Vagina (tissue), 2 donors: ENCODE measurements at places on chromosomes 7 and 10.
A peak's percentile ranks its signal among the peaks of the same experiment; 100 is the strongest.

DNA sequence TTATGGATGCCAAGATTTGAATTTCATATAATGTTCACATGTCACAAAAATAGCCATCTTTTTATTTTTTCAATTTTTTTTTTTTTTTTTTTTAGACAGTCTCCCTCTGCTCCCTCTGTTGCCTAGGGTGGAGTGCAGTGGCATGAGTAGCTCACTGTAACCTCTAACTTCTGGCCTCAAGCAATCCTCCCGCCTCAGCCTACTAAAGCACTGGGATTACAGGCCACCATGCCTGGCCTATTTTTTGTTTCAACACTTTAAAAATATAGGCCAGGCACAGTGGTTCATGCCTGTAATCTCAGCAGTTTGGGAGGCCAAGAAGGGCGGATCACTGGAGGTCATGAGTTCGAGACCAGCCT lies 246.3 kb downstream of the SKIDA1 start:
- no peaks in the 10 kb centered on the region for H3K36me3 ChIP-seq
- no peaks in the 10 kb centered on the region for H3K4me1 ChIP-seq
- H3K27me3 ChIP-seq = no peaks in the 10 kb centered on the region
- no peak overlapping the region for H3K4me3 ChIP-seq

GRCh38 chr7:101185258-101185839 lies 5.3 kb upstream of the NAT16 start:
- H3K4me1 ChIP-seq = no peaks in the 10 kb centered on the region
- no peaks in the 10 kb centered on the region for H3K36me3 ChIP-seq
- no peak overlapping the region for H3K27ac ChIP-seq
- no peak for DNase-seq
- H3K27me3 ChIP-seq = no peaks in the 10 kb centered on the region

GRCh38 chr10:106825576-106826364 lies 338.7 kb downstream of the SORCS1 start:
- no peak overlapping the region for H3K4me3 ChIP-seq
- H3K36me3 ChIP-seq = no peaks in the 10 kb centered on the region
- no peaks in the 10 kb centered on the region for H3K27me3 ChIP-seq
- no peaks in the 10 kb centered on the region for H3K4me1 ChIP-seq
- DNase-seq = no peak
- H3K27ac ChIP-seq = no peak overlapping the region

DNA sequence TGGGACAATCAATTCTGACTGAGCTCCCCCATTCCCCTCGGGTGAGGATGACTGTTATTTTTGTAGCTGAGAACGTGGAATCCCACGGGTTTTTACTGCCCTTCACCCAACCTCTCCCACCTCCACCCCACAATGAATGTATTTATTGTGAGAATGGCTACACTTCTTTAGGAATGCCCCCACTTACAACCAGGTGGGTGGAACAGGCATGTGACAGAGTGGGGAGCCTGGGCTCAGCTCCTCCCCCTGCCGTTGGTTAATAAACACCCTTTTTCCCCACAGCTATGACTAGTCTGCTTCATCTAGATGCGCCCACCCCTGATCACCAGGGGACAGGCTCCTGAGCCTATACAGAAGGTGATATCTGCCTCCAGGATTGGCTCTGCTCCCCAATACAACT lies 2.0 kb downstream of the MRPL43 start:
- no peak for DNase-seq
- peaks cover 22% of the 10 kb centered on the region for H3K36me3 ChIP-seq
- H3K27ac ChIP-seq = no peak overlapping the region
- H3K4me1 ChIP-seq = peaks cover 41% of the 10 kb centered on the region

DNA sequence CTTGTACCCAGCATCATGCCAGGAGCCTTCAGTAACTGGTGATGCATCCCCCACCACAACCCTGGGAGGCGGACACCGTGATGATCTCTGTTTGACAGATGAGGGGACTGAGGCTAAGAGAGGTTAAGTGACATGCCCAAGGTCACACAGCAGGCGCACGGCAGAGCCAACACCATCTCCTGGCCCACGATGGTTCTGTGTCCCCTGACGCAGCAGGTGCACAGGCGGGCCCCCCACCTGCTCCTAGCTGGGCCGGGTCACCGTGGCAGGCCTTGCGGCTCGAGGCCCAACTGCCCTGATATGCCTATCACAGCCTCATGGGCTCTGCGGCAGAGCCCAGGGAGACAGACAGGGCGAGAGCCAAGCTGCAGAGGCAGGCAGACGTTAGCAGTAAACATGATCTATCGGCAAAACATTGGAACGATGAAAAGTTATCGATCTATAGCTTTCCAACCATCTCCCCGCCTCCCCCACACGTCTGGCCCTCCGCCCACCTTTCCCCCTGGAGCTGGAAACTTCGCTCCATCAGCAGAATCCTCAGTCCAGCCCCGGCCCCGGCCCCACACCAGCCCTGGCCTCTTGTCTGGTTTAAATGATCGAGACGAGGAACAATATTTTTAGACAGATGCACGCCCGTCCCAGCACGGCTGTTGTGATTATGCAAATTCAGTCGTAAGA lies 65.9 kb downstream of the ELFN1 start:
- no peaks in the 10 kb centered on the region for H3K4me1 ChIP-seq
- no peak overlapping the region for H3K27ac ChIP-seq
- H3K36me3 ChIP-seq = no peaks in the 10 kb centered on the region
- no peak for DNase-seq

GRCh38 chr7:30688718-30689221 lies 6.5 kb upstream of the CRHR2 start:
- H3K36me3 ChIP-seq = no peaks in the 10 kb centered on the region
- H3K27ac ChIP-seq = no peak overlapping the region
- H3K27me3 ChIP-seq = no peaks in the 10 kb centered on the region
- no peak overlapping the region for H3K4me3 ChIP-seq

DNA sequence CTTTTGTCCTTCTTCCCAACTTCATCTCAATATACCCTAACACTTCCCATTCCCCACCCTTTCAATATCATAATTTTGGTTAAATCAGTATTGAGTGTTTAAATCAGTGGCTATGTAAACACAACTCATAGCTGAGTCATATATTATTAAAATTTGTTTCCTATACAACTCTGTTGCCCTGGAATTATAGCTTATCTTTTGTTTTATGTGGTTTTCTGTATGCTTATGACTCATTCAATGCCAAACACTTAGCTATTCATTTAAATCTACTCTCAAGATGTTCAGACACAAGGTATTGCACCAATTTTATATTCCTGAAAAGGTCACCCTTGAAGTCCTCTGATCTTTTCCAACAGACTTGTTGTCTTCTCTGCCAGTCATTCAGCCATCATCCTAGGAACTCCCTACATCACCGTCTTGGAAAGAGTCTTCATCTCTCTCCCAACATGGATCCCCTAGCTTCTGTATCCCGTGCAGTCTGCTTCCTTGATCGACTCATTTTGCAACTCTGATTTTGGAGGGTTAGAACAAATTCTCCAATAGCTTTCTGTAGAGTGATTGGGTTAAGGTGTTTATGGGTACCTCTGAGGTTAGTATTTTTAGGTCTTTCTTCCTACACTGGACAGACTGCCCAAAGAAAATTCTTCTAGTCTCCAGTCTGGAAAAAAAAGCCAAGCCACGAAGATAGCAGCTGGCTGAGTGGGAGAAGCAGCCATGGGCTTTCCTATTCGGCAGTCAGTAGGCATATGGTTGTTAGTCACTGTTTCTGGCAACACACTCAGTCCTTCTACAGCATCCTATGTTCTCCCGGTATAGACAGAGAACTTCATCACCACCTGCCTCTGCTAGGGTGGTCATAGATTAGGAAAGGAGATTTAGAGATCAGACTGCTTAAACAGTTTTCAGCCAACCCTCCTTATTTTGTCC lies 102.1 kb downstream of the CRPPA start:
- H3K36me3 ChIP-seq = no peaks in the 10 kb centered on the region
- H3K27ac ChIP-seq = no peak overlapping the region
- no peak for DNase-seq
- no peak overlapping the region for H3K4me3 ChIP-seq
- no peaks in the 10 kb centered on the region for H3K4me1 ChIP-seq
- no peaks in the 10 kb centered on the region for H3K27me3 ChIP-seq

DNA sequence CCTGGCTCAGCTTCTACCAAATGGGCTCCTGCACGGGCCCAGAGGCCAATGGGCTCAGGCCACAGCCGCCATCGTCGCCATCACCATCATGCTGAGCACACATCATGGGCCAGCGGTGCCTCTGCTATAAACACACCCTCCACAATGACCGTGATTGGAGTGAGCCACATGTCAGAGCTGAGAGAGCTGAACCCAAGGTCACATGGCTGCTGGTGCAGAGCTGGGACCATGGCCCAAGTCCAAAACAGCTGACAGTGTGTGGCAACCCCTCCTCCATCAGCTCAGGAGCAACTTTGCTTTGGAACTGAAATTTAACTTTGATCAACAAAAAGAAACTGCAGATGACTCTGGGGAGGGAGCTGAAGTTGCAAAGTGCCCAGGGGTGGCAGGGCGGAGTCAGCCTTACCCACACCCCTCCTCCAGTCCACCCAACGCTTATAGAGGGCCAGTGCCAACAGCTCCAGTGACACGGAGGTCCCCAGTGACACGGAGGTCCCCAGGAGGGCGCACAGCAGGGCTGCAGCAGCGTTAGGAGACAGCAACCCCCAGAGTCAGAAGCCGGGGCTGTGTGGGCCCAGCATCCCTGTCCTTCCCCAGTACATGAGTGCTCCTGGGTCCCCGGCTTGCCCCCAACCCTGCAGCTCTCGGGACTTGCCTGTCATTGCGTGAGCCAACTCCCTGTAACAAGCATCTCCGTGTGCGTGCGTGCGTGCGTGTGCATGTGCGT lies 249.6 kb downstream of the ELFN1 start:
- H3K27me3 ChIP-seq = no peaks in the 10 kb centered on the region
- peaks cover 31% of the 10 kb centered on the region for H3K4me1 ChIP-seq
- no peak overlapping the region for H3K4me3 ChIP-seq

DNA sequence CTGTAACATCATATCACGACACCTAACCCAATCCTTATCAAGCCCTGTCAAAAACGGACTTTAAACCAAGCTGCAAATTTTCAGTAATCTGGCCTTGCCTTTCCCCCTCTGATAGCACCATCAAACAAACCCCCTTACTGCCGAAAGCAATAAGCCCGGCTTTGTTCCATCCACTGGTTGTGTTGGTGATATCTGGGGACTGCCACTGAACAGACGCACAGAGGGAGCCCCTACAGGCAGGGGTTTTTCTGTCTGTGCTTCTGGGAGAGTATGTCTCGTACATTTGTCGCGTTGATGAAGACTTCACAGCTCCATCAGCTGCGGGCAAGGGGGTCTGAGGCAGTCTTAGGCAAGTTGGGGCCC lies 550 bp upstream of the PLAU start:
- peak overlapping the region; percentile 50 for H3K4me3 ChIP-seq
- peaks cover 71% of the 10 kb centered on the region for H3K4me1 ChIP-seq
- no peaks in the 10 kb centered on the region for H3K36me3 ChIP-seq

DNA sequence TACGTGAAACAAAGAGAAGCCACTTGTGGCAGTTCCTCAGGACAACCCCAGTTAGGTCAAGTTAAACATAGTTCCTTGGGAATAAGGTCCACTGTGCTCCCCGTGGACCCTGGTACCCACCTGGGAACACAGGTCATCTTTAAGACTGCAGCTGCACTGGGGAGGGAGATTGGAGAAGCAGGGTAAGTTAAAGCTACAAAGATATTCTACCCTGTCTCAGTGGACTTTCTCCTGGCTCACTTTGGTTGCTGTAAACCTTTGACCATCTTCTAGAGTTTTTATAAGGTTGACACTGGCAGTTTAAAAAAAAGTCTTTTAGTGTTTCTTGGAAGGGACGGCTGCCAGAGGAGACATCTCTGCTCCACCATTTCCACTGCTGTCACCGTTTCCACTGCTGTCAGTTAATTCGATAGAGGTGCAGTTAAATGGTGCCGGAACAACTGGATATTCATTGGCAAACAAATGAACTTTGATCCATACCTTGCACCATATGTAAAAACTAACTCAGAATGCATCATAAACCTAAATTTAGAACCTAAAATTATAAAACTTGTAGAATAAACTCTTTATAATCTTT lies 42.5 kb downstream of the LMTK2 start:
- no peaks in the 10 kb centered on the region for H3K27me3 ChIP-seq
- no peak overlapping the region for H3K4me3 ChIP-seq
- H3K27ac ChIP-seq = no peak overlapping the region
- no peak for DNase-seq
- peaks cover 13% of the 10 kb centered on the region for H3K36me3 ChIP-seq

- no peak overlapping the region for H3K4me3 ChIP-seq
- no peaks in the 10 kb centered on the region for H3K36me3 ChIP-seq
- no peak overlapping the region for H3K27ac ChIP-seq
- no peak for DNase-seq
These were observed 16.8 kb downstream of the PDIA4 start for GRCh38 chr7:149011491-149011890.

GRCh38 chr10:13087601-13087985 lies 12.4 kb upstream of the OPTN start:
- H3K27me3 ChIP-seq = no peaks in the 10 kb centered on the region
- H3K4me3 ChIP-seq = no peak overlapping the region
- no peak overlapping the region for H3K27ac ChIP-seq
- H3K36me3 ChIP-seq = no peaks in the 10 kb centered on the region

- no peak for DNase-seq
- no peak overlapping the region for H3K27ac ChIP-seq
- H3K36me3 ChIP-seq = no peaks in the 10 kb centered on the region
- H3K27me3 ChIP-seq = no peaks in the 10 kb centered on the region
These were observed 126.5 kb upstream of the MTPN start for GRCh38 chr7:136103545-136104268.

DNA sequence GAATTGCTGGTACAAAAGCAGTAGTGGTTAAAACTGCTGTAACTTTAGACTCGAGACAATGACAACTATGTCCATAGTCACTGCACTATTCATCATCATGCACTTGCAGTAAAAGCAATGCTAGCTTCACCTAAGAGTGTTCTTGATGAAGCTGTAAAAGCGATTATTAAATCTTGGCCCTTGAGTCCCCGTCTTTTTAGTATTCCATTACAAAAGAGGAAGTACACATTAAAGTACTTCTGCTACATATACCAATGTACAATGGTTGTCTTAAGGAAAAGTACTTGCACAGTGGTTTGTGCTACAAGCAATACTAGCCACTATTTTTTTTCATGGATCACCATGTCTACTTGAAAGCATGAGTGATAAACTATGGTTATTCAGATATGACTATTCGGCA lies 78.3 kb downstream of the ATAD1 start:
- H3K4me3 ChIP-seq = no peak overlapping the region
- no peaks in the 10 kb centered on the region for H3K4me1 ChIP-seq
- H3K27ac ChIP-seq = peak overlapping the region; percentile 34
- no peak for DNase-seq
